ENCODE measurements at places on chromosomes 5 and 9.

DNA sequence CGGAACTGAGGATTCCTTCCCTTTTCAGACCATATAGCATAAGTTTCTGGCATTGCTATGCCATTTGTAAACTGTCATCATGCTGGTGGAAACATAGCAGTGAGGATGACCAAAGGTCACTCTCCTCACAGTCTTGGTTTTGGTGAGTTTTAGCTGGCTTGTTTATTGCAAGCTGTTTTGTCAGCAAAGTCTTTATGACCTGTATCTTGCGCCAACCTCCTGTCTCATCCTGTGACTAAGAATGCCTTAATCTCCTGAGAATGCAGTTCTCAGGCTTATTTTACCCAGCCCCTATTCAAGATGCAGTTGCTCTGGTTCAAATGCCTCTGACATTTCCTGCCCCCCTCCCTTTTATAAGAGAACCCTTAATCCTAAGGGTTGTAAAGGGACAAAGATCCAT is 26.7 kb upstream of the GRIA1 start:
- DNase-seq: no peak

- no peak for DNase-seq
Observed at GRCh38 chr5:20230010-20230409, 242.0 kb upstream of the CDH18 start.

DNA sequence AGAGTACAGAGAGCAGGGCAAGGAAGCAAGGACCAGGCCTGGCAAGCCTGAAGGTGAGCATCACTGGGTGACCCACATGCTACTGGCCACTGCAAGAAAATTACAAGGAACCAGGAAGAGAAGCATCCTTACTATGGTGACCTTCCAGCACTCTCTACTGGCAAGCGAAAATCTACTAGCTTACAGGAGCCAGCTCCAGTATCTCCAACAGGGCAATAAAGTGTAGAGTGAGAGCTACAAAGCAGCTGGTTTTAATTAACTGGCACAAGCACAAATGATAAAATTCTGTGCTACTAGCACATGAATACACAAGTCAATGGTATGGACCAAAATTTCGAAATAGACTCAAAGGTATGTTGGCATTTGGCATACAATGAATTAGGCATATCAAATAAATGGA is 113.3 kb upstream of the CAST start:
- DNase-seq: no peak

DNA sequence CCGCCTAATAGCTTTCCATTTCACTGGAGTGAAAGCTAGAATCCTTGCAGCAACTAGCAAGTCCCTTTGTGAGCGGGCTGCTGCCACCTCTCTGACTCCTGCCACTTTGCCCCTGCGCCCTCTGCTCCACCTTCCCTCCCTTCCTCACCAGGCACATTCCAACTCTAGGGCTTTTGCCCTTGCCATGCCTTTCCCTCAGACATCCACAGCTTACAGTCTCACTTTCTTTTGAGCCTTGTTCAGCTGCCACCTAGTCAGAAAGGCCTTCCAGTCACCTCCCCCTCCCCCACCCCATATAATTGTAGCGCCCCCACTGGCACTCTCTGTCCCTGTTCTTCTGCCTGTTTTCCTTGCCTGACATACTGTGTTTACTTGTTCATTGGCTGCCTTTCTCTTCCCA is 31.0 kb downstream of the CYSTM1 start:
- no peak for DNase-seq

DNA sequence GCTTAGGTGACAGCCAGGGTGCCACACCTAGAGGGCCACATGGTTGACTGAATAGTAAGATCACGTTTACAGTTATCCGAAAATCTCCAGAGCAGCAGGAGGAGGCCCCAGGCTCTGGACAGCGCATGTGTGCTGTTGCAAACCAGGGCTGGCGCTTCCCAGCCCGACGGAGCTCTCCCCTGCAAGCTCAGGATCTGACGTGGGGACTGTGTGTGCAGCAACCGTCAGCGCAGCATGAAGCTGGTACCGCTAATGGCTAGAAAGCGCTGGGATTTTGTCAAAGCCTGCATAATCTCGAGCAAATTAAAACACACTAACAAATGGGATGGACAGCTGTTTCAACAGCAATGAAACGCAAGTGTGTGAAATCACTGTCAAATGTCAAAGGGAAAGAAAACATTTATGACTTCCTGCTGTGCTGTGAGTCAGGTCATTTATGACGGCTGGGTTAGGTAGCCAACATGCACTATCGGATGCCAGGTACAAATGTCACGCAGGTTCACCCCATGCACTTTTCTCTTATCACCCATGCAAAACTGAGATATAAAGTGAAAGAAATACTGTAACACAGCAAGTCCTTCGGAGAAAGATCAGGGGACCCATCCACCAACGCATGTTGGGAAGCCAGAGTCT is 7.5 kb downstream of the SURF4 start:
- DNase-seq: no peak

Data from esophagus squamous epithelium (tissue), 5 donors.